ENCODE measurements at places on chromosomes 7 and 10. TPM values are rescaled to one million over a fixed set of nuclear protein-coding genes. Genes with fewer than 3 reads are reported as not detected.

DNA sequence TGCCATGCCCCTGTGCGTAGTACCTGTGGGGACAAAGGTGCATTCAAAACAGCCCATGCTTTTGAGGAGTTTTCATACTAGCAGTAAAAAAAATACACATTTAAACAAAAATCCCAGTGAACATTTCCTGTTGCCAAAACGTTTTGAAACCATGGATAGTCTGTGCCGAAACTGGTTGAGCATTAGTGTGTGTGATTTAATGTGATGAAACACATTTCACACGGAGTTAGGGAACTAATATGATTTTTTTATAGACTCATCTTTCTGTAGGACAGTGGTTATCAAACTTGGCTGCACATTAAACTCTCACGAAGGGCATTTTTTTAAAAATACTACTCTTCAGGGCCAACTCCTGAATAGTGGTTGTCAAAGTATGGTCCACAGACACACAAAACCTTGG is 111.8 kb upstream of the CREB5 start:
- DNase-seq = no peak

- no peak for DNase-seq
Measured at GRCh38 chr7:42661312-42661711, 250.6 kb downstream of the C7orf25 start.

DNA sequence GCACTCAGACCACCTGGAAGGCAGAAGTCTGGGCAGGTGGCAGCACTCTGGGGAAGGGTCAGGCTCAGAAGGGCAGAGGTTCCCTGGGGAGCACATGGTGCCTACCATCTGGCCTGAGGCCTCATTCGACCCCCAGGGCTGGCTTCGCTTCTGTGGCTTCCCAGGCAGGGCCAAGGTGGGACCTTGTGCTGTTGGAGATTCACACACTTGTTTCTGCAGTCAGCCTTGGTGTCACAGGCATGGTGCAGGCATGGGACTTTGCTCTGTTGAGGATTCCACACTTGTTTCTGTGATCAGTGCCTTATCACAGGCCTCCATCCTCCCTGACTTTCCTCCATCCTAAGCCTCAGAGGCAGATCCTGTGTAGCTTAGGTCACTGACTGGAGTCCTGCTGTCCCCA is 11.3 kb upstream of the FAM241B start:
- no peak for DNase-seq

GRCh38 chr7:105163718-105164117 is 149.7 kb downstream of the KMT2E start:
- no peak for DNase-seq

Gene EXOC6
- 9.5 TPM for polyA plus RNA-seq

Gene GATA3
- 45.9 TPM for polyA plus RNA-seq

Gene VGF
- polyA plus RNA-seq = 2.2 TPM

All from kidney (tissue), 22 donors.